ENCODE measurements at places on chromosomes 3 and 15.

GRCh38 chr15:74044267-74045110 lies 37.9 kb downstream of the GOLGA6A start:
- DNase-seq = no peak

DNA sequence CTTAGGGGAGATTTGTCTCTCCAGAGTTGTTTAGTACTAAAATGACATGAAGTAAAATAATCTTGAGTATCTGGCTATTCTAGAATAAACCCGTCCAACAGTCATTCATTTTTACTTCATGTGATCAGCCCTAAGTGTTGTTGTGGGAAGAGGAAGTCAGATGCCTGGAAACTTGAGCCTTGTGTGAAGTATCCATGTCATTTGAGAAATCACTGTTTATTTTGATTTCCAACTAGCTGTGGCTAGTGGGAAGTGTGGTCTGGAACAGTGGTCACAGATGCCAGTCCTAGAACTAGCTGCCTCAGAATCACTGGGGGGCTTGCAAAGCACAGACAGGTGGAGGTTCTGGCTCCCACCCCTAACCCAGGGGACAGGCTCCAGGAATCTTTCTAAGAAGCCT lies 77.7 kb upstream of the LIMD1 start:
- DNase-seq = no peak

GRCh38 chr15:65971741-65971995 lies 102.4 kb downstream of the RAB11A start:
- no peak for DNase-seq

DNA sequence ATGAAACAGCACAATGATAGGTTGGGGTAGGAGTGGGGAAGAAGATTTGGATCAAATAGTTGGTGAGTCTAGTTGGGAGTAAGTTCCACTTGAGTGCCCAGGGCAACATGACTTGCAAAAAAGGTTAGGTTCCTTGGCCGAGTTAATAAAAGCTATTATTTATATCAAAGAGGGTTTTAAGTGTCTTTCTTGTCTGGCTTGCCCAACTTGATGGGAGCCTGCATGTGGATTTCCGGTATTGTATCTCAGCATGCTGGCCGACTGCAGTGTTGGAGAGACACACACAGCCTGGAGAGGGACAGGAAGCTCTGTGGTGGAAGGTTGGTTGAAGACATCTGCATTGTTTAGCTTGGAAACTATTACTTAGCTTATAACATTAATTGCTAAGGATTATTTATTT lies 449.5 kb upstream of the TBL1XR1 start:
- DNase-seq = no peak

GRCh38 chr3:36991923-36992805 lies 767 bp downstream of the EPM2AIP1 start:
- DNase-seq = no peak

GRCh38 chr15:88467935-88468528 lies 524 bp downstream of the MRPS11 start:
- DNase-seq = no peak

GRCh38 chr3:17799312-17799711 lies 56.9 kb upstream of the TBC1D5 start:
- DNase-seq = no peak

DNA sequence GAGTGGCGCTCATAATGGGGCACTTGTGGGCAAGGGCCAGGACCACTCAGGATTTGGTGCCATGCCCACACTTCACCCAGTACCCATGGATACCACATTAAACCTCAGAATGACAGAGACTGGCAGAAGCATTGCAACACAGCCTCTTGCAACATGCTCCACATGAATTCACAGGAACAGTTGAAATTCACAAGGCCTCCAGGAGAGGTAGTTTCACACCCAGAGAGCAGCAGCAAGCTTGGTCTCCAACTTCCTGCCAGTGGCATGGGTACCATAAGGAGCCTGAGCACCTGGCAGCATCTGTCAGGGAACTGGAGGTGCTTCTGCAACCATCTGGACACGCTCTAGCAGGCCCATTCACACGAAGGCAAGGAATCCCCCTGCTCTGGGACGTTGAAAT lies 101.0 kb downstream of the OSBPL10 start:
- DNase-seq = no peak

GRCh38 chr3:38121451-38121831 lies 15.5 kb downstream of the ACAA1 start:
- DNase-seq = no peak

GRCh38 chr15:91853948-91854638 lies 585 bp downstream of the SLCO3A1 start:
- DNase-seq = peak; percentile 69

DNA sequence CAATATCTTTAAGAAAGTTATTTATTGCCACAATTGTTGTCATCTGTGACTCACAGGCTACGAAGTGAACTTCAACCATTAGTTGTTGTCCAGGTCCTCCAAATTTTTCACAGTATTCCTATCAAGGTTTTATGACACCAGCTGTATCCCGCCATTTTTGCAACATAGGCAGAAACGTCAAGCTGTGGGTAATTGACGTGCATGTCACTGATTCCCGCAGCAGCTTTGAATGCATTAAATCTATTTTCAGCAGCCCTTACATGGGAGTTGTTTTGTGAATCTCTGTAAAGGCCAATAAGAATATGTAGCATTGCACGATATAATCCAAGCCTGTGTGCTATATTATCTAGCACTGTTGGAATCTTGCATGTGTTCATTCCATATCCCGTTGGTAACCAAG lies 109.1 kb upstream of the TOPAZ1 start:
- no peak for DNase-seq

GRCh38 chr3:25297667-25298585 lies 130.1 kb upstream of the RARB start:
- DNase-seq = no peak
